EH (cell line): ENCODE measurements at places on chromosomes 7 and 10.
A peak's percentile ranks its signal among the peaks of the same experiment; 100 is the strongest.

GRCh38 chr7:155797262-155798250 lies 14.7 kb downstream of the SHH start:
- no peak for DNase-seq

- DNase-seq = no peak
These were observed 7.0 kb upstream of the NDUFB2 start for GRCh38 chr7:140689199-140690152.

GRCh38 chr10:3526727-3527501 lies 258.1 kb downstream of the KLF6 start:
- peak; percentile 92 for DNase-seq

DNA sequence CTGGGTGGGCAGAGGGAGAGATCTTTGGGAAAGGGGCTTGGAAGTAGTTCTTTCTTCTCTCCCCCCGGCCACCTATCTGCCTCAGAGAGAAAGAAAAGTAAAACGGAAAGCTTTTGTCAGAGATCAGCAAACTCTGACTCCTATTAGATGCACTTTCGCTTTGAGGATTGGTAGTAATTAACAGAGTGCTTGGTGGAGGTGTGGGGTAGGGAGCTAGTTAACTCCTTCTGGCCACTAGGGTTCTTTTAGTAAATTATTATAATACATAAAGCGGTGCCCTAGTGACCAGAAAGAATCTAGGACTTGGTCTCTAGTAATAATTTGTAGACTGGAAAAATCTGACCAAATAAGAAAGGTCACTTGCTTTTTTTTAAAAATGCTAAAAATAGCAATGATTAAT lies 54.6 kb downstream of the CPVL start:
- DNase-seq = peak; percentile 3

DNA sequence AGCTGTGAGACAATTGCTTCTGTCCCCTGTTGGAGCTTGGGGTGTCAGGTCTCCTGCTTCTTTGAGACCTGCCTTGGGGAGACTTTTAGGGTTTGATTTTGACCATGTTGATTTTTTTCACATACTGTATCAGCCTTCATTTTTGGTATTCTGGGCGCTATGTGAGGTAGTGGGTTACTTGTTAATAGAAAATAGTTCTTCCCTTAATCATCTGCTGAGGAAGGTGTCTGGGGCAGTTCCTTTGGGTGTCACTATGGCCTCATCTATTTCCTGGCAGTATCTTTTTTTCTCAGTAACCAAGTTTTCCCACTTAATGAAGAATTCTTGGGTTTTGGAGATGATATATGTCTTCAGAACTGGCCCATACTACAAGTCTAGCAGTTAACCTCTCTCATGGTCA lies 4.6 kb upstream of the NOLC1 start:
- peak; percentile 11 for DNase-seq
